ENCODE measurements at places on chromosomes 7 and 10. TPM values are rescaled to one million over a fixed set of nuclear protein-coding genes. Genes with fewer than 3 reads are reported as not detected.

PNLIPRP2 gene
- not detected for polyA plus RNA-seq

FFAR4 gene
- polyA plus RNA-seq: not detected

CDK5 gene
- 23.8 TPM for polyA plus RNA-seq

OR13A1 gene
- polyA plus RNA-seq: not detected

FZD1 gene
- polyA plus RNA-seq: 9.6 TPM

BZW2 gene
- polyA plus RNA-seq: 84.4 TPM

SLC16A9 gene
- 0.06 TPM for polyA plus RNA-seq

CASP2 gene
- 18.6 TPM for polyA plus RNA-seq

SPDYE16 gene
- not detected for polyA plus RNA-seq

BAIAP2L1 gene
- polyA plus RNA-seq: 3.9 TPM

MSMB gene
- not detected for polyA plus RNA-seq

SFTPA2 gene
- not detected for polyA plus RNA-seq

ANKRD1 gene
- polyA plus RNA-seq: 0.53 TPM

EEPD1 gene
- 21.1 TPM for polyA plus RNA-seq

NCAPG2 gene
- 14.8 TPM for polyA plus RNA-seq

PAPOLB gene
- not detected for polyA plus RNA-seq

NKX2-3 gene
- polyA plus RNA-seq: not detected

SLC26A3 gene
- polyA plus RNA-seq: not detected

DEPP1 gene
- polyA plus RNA-seq: 50.3 TPM

RTKN2 gene
- polyA plus RNA-seq: 1.0 TPM

CHST3 gene
- polyA plus RNA-seq: 4.6 TPM

TBATA gene
- polyA plus RNA-seq: not detected

ZNF680 gene
- polyA plus RNA-seq: 1.8 TPM

ITGB8 gene
- polyA plus RNA-seq: 12.3 TPM

MEOX2 gene
- polyA plus RNA-seq: not detected

PGAM2 gene
- polyA plus RNA-seq: not detected

MRLN gene
- polyA plus RNA-seq: not detected

RBP4 gene
- polyA plus RNA-seq: not detected

MYH16 gene
- not detected for polyA plus RNA-seq

COMMD3 gene
- polyA plus RNA-seq: 49.4 TPM

C7orf33 gene
- polyA plus RNA-seq: not detected

GFRA1 gene
- polyA plus RNA-seq: 7.5 TPM

LEP gene
- polyA plus RNA-seq: not detected

ZNF853 gene
- polyA plus RNA-seq: 5.3 TPM

PIP gene
- polyA plus RNA-seq: not detected

HMX2 gene
- polyA plus RNA-seq: not detected

BAMBI gene
- 11.0 TPM for polyA plus RNA-seq

CYP2W1 gene
- polyA plus RNA-seq: not detected
